Activated CD8-positive, alpha-beta memory T cell treated with anti-CD3 and anti-CD28 coated beads for 1 hour (primary cell): ENCODE measurements at places on chromosomes 11 and 22.

GRCh38 chr11:3000032-3000961 lies 8.2 kb upstream of the NAP1L4 start:
- DNase-seq = no peak

GRCh38 chr22:40552070-40552469 lies 84.4 kb downstream of the MRTFA start:
- DNase-seq = no peak

DNA sequence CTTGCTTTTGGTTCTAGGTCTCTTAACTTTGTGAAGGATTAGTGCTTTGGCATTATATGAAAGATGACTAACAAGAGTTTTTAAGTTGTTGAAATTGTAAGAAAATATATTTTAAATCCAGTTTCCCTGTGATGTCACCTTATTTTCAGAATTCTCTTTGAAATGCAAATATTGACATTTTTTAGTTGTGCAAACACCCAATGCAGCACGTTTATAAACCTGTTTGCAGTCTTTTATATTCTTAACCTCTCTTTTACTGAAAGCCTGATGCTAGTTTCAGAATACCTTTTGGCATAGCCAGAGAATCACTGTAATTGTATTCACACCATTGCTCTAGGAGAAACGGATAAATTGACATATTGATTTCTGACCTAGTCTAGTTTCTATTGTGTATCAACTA lies 42.8 kb upstream of the SLC37A2 start:
- DNase-seq = no peak

- DNase-seq = no peak
Measured at GRCh38 chr11:117456027-117456720, 128.5 kb downstream of the CEP164 start.
